ENCODE measurements at places on chromosomes 6 and 20. TPM values are rescaled to one million over a fixed set of nuclear protein-coding genes. Genes with fewer than 3 reads are reported as not detected.
A peak's percentile ranks its signal among the peaks of the same experiment; 100 is the strongest.

DNA sequence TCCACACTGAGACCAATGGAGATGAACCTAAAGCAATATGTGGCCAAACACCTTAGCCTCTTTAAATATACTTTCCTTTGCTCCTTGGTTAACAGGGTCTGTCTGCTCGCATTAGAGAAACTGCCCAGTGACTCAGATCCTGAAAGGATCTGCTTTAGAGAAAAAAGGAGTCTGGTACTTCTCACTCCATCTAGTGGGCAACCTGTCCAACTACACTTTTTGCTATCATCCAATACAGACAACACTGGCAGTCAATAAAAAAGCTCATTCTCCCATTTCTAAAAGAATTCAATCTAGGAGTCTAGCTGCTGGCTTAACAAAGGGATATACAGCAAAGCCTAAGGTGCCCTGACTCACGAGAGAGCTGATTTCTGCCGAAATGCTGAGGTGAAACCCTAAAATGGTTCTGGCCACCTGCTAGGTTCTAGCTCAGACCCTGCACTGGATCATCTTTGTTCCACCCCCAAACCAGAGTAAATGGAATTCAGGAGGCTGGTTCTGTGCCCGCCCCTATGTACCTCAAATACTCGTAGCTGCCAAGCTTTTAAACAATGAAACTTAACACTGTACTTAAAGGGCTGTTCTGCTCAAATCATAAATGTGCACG lies 11.5 kb downstream of the GNL1 start:
- DNase-seq = no peak

GRCh38 chr20:25622450-25623224 lies 1.2 kb downstream of the NANP start:
- no peak for DNase-seq

GRCh38 chr20:19867074-19867473 lies 109.0 kb downstream of the RIN2 start:
- no peak for DNase-seq

GRCh38 chr6:83868639-83869038 lies 9.2 kb downstream of the CYB5R4 start:
- no peak for DNase-seq

DNA sequence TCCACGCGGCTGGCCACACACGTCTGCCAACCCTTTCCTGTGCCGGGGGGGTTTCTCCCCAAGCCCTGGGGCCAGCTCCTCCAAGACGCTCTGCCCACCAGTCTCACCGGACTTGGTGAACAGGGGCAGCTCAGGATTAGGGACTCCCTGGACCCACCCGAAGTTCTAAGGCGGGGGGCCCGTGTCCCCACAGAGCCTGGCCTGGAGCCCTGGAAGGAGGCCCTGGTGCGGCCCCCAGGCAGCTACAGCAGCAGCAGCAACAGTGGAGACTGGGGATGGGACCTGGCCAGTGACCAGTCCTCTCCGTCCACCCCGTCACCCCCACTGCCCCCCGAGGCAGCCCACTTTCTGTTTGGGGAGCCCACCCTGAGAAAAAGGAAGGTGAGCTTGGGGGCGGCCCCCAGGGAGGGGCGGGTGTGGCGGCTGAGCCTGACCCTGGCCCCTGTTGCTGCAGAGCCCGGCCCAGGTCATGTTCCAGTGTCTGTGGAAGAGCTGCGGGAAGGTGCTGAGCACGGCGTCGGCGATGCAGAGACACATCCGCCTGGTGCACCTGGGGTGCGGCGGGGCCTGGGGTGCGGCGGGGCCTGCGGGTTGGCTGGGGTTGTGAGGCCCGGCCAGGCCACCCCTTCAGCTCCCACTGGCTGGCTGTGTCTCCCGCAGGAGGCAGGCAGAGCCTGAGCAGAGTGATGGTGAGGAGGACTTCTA lies 2.3 kb downstream of the SLC2A4RG start:
- no peak for DNase-seq

DNA sequence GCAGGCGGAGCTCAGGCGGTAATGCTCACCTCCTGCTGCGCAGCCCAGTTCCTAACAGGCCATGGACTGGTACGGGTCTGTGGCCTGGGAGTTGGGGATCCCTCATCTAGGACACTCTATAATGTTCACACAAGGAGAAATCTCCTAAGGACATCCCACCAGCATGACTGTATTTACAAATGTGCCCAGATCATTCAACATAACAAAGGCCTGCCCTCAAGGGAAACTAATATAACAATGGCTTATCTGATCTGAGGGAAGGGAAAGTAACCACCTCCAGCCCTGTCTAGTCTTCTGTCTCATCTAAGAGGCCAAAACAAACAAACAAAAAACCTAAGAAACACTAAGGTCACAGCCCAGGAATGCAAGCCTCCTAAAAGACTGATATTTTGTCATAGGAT lies 232.8 kb downstream of the RNGTT start:
- DNase-seq = peak; percentile 45

DNA sequence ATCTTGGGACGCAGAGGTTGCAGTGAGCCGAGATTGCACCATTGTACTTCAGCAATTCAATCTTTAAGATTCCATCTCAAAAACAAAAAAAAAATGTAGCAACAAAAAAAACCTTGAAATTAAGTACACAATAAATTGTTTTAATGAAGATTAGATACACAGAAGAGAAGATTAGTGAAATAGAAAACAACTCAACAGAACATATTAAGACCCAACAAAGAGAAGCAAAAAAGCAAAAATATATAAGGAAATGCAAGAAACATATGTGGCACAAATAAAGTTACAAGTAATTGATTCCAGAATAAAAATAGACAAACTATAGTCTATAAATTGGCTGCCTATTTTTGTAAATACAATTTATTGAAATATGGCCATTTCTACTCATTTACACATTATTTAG lies 445.2 kb downstream of the EPM2A start:
- DNase-seq = no peak

- no peak for DNase-seq
Observed at GRCh38 chr6:11374036-11375010, 141.9 kb upstream of the NEDD9 start.

- DNase-seq = peak; percentile 86
Observed at GRCh38 chr20:3710703-3711483, 1.5 kb downstream of the SIGLEC1 start.

GRCh38 chr20:61253640-61254511 lies 1.8 kb downstream of the CDH4 start:
- peak; percentile 46 for DNase-seq

GRCh38 chr6:35675871-35676459 lies 12.8 kb downstream of the FKBP5 start:
- no peak for DNase-seq

DNA sequence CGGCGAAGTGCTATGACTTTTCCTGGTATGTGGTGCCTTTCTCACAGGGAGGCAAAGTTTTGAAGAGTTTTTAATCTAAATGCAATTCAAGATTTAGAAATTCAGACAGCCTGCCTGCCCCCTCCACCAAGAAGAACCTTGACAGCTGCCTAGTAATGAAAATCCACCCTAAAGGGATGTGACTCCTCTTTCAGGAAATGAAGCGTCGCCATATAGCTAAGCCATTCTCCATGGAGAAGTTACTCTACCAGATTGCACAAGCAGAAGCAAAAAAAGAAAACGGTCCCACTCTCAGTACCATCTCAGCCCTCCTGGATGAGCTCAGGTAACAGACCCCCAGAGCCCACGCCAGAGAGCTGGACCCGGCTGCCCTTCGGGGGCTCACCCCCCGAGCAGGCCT lies 150.1 kb downstream of the DTNBP1 start:
- DNase-seq = no peak

GRCh38 chr6:168582571-168582981 lies 141.6 kb downstream of the SMOC2 start:
- DNase-seq = no peak

DNA sequence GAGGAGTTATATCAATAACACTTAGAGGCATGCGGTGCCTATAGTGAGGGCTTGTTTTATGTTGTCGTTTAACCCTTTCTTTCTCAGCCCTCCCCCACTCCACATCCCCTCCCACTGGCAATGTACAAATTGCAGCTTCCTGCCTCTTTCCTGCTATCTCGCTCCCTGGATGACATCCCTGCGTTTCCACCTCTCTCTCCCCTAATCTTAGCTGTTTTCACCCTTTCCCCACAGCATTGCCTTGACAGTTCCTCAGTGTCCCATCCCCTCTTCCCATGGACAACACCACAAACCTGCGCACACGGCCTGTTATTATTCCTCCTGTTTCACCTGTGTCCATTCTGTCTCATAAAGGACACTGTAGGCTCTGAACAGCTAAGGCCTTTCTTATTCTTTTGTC lies 34.5 kb downstream of the MYB start:
- DNase-seq = no peak

GRCh38 chr6:163288915-163289314 lies 125.6 kb upstream of the QKI start:
- no peak for DNase-seq

DNA sequence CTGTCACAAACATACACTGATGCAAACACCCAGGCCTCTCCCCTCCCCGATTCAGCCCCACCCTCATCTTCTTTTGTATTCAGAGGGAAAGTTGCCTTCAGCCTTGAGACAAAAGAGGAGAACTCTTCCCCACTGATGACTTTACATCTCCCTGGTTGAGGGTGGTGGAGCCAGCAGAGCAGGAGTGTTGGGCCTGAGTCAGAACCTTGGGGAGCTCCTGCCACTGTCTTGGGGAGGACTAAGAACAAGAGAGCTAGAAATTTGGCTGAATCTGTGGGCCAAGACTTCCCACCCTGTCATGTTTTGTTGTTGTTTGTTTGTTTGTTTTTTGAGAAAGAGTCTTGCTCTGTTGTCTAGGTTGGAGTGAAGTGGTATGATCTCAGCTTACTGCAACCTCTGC lies 89.1 kb downstream of the MDGA1 start:
- no peak for DNase-seq

- DNase-seq = no peak
Observed at GRCh38 chr6:27321901-27322300, 9.8 kb upstream of the POM121L2 start.

- DNase-seq = peak; percentile 80
Observed at GRCh38 chr6:155185544-155185943, 78.3 kb upstream of the CLDN20 start.

- no peak for DNase-seq
Observed at GRCh38 chr20:16395366-16395765, 177.9 kb downstream of the KIF16B start.

- DNase-seq = no peak
Observed at GRCh38 chr6:11384531-11385309, 152.3 kb upstream of the NEDD9 start.

GRCh38 chr6:38159596-38159995 lies 340.1 kb downstream of the ZFAND3 start:
- no peak for DNase-seq

- DNase-seq = no peak
Observed at GRCh38 chr20:36481380-36482043, 59.8 kb upstream of the MYL9 start.

The EYS gene
- 0.11 TPM for total RNA-seq

The EGFL8 gene
- total RNA-seq = 27.2 TPM

The AKAP12 gene
- total RNA-seq = 52.3 TPM

The ZSCAN9 gene
- total RNA-seq = 11.5 TPM

The PLN gene
- not detected for total RNA-seq

The RAD21L1 gene
- total RNA-seq = not detected

The BPI gene
- not detected for total RNA-seq

The GATA5 gene
- 0.39 TPM for total RNA-seq

The ADGRB3 gene
- total RNA-seq = 0.22 TPM

The ZC2HC1B gene
- not detected for total RNA-seq

The DEFB124 gene
- not detected for total RNA-seq

The EMILIN3 gene
- total RNA-seq = 6.7 TPM

The ENPP4 gene
- total RNA-seq = 2.9 TPM

The TOX2 gene
- 1.7 TPM for total RNA-seq
